RWPE2 (cell line): ENCODE measurements at places on chromosomes 6 and 20.

- no peak for DNase-seq
Observed at GRCh38 chr6:44685213-44685612, 297.7 kb downstream of the CDC5L start.

GRCh38 chr6:169190970-169191369 is 62.7 kb downstream of the THBS2 start:
- DNase-seq = no peak

- DNase-seq = no peak
Observed at GRCh38 chr6:15966000-15966520, 162.8 kb upstream of the MYLIP start.

- peak; percentile 69 for DNase-seq
Observed at GRCh38 chr20:19758133-19758500, at the start of gene RIN2. Gene RIN2, plus strand, starts transcription at chr20:19758258. Its CDS starts 131,344 bp downstream, at chr20:19889602.

GRCh38 chr6:18246205-18246604 is 18.1 kb downstream of the DEK start:
- no peak for DNase-seq

DNA sequence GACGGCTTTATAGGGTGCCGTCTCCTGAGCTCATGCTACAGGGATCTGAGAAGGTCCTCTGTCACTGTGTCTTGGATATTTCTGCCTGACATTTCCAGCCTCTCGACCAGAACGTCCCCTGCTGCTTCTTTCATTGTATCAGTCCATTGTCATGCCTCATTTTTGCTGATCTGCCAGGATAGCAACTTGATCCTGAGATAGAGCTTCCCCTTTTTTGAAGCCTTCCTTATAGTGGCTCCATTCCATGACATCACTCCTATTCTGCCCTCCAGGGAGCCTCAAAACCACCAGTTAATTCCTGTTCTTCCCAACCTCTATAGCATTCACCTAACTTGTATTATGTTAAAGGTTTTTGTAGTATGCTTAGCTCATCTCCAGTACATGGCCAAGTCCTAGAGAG is 431.8 kb upstream of the NOX3 start:
- no peak for DNase-seq

GRCh38 chr6:53581856-53582255 is 37.0 kb upstream of the GCLC start:
- DNase-seq = no peak

GRCh38 chr20:60474385-60474910 is 516.2 kb downstream of the CDH26 start:
- DNase-seq = no peak

- no peak for DNase-seq
Observed at GRCh38 chr6:313087-313486, 20.8 kb downstream of the DUSP22 start.

DNA sequence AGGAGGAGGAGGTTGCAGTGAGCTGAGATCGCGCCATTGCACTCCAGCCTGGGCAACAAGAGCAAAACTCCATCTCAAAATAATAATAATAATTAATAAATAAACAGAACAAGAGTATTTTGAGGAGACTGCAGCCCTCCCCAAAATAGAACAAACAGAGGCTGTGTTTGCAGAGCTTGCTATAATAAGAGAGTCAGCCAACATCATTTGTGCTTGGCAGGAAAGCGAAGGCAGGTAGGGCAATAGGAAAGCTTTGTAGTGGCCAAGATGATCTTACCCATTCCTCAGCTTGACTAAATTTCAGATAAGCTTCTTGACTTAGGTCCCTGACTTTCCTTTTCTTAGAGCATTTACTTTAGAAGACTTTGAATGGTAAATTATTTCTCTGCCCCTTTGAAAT is 6.7 kb downstream of the C6orf141 start:
- DNase-seq = no peak

- no peak for DNase-seq
Observed at GRCh38 chr6:15754035-15754705, 91.3 kb upstream of the DTNBP1 start.

GRCh38 chr6:157326979-157327378 is 3.7 kb upstream of the TMEM242 start:
- no peak for DNase-seq

DNA sequence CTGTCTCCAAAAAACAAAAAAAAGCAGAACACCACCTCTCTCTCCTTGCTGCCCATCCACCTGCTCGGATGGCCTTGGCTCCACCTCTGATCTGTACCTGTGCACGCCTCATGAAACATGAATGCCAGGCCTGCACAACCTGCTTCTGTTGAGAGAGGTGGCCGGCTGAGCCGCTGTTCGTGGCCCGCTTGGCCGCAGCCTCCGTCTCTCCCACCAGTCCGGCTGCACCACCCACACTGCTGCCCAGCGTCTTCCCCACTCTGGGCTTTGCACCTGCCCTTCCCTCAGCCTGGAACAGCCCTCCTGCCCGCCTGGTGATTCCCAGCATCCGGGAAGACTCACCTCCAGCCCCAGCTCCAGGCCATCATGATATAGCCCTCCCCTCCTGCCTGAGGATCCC is 12.2 kb upstream of the ZBTB46 start:
- DNase-seq = peak; percentile 82

- no peak for DNase-seq
Observed at GRCh38 chr6:20265842-20266241, 53.6 kb upstream of the MBOAT1 start.

DNA sequence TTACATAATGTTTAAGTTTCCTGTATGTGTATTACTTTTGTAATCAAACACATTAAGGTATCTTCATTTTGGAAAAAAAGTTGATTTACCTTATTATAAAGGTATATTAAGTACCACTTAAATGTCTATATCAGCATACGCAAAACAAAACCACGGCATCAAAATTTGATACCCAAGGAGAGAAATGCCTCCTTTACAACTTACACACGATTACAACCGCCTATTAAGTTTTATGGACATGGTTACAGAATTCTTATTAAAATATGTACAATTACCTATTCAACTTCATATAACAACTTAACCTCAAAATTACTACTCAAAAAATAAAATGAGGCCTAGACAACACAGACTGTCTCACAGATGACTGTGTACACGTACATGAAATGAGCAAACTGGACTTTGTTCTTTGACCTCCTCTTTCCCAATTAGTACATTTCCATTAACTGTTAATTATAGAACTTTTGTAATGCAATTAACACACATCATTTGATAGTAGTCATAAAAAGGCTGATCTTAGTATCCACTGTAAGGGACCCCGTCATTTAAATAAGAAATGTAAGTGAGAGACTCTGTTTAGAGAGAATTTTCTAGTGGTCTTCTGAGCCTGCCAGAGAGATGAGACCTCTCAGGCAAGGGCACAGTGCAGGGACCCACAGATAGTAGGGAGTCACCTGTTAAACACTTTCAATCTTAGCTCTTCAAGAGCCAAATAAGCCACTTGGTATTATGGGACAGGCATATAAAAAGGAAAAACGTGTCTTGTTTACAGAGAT is 2.5 kb downstream of the DIDO1 start:
- no peak for DNase-seq

DNA sequence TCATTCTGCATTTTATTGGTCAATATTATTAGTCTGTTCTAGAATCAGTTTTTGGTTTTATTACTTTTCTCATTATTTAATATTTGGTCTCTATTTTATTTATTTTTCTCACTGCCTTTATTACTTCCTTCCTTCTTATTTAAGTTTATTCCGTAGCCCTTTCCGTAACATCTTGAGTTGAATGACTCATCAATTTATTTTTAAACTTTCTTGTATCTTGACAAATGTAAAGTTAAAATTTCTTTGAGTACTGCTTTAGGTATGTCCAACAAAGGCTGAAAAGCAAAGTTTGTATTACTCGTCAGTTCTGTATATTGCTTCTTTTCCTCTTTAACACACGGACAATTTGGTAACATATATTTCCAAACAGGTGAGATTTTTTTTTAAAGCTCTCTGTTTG is 192.0 kb downstream of the CD109 start:
- DNase-seq = no peak

GRCh38 chr6:116405138-116405537 is 34.4 kb downstream of the DSE start:
- DNase-seq = no peak
